CD4-positive, alpha-beta T cell treated with Interleukin-4 for 1 hour (primary cell): ENCODE measurements at places on chromosomes 6 and 20.

GRCh38 chr20:33669873-33670640 is 3.3 kb downstream of the ACTL10 start:
- no peak for DNase-seq

DNA sequence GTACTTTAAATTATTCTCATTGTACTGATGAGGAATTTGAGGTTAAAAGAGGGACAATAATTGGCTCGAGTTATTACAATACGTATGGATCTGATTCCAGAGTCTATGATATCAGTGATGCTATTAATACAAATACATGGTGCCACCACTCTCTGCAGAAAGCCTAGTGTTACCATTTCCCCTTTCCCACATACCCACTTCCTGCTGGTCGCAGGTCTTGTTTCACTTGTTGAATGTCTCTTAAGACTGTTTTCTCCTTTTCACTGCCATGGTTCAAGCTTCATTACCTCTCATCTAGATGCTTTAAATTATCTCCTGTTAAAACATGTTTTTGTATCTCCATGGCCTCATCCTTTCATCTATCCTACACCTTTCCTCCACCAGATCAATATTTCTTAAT is 62.0 kb downstream of the FHL5 start:
- no peak for DNase-seq

GRCh38 chr20:57522380-57523140 is 2.4 kb downstream of the CTCFL start:
- DNase-seq = no peak

GRCh38 chr6:35521235-35521634 is 8.5 kb upstream of the TULP1 start:
- DNase-seq = no peak

GRCh38 chr20:19322061-19322985 is 109.9 kb downstream of the SLC24A3 start:
- DNase-seq = no peak

DNA sequence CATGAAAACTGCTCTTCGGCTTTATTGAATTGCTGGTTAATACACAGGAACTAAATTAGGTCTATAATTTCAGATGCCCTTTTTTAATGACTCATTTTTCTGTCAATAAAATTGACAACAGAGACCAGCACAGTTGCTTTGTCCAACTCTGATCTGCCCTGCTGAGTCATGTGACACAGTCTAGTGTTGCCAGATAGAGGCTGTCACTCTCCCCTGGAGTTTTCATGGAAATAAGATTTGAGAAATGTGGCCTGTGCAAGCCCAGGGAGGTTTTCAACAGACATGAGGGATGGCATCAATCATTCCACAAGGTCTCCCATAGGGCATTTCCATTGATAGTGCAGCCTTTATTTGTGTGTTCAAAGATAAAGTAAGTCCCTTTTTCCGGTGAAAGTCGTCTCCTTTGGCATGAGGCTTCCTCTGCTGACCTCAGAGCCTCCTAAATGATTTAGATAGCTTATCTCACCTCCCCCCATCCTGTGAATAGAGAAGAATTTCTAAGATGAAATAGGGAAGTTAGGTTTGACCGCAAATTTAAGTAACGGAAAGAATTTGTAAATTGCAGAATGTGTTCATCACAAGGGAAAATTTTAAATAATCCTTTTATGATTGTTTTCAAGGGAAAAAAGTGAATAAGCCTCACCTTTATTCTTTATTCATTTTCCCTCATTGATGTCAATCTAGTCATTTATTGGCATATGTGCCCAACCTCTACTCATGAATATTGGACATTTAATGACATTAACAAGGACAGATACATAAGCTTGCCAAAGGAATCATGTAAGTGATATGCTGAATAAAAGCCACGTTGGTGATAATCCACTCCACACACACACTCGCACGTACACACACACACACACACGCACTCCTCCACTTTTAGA is 277.7 kb downstream of the ADGB start:
- DNase-seq = no peak

DNA sequence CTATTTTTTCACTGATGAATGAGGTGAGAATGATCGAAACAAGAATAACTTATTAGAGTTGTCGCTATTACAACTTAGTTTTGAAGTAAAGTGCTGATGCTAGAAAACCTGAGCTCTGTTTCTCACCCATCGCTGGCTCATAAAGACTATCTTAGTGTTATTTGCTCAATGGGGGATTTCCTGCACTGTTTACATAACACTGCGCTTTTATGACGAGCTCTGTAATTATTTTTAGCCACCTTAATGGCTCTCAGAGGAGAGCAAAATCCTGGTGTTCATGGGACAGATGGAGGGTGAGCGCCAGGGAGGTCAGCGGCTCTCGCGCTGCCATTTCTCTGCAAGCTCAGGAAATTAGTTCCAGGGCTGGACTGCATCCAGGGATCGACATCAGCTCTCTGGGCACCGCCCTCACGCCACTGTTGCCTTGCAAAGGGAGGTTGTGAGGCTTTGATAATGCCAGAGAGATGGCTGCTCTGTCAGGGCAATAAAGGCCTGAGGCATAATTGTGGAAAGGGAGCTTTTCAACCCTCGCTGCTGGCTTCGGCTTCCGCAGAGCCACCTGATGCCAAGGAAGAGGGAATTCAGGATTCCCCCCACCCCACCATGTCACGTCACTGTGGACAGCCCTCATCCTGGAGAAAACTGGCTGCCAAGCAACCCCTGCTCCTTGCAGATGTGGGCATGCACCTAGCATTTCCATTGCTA is 72.0 kb downstream of the DACT2 start:
- DNase-seq = no peak

DNA sequence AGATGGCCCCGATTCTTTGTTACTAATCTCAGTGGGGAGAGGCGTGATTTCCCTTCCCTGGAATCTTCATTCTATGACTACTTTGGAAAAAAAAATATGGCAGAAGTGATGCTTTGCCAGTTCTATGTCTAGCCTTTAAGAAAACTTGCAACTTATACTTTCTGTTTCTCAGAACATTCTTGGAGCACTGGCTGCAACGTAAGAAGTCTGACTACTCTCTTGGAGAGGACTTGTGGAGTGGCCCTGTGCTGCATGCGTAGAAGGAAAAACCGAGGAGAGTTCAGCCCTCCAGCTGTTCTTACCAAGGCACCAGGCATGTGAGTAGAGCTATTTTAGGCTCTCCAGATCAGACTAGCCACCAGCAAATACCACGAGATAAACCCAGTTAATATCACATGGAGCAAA is 77.6 kb upstream of the STXBP5 start:
- DNase-seq = no peak

- DNase-seq = no peak
These were observed 36.6 kb downstream of the MOCS1 start for GRCh38 chr6:39897698-39898097.

GRCh38 chr6:93319304-93319703 is 100.1 kb downstream of the EPHA7 start:
- no peak for DNase-seq

GRCh38 chr6:92682516-92683398 is 736.6 kb downstream of the EPHA7 start:
- DNase-seq = no peak

DNA sequence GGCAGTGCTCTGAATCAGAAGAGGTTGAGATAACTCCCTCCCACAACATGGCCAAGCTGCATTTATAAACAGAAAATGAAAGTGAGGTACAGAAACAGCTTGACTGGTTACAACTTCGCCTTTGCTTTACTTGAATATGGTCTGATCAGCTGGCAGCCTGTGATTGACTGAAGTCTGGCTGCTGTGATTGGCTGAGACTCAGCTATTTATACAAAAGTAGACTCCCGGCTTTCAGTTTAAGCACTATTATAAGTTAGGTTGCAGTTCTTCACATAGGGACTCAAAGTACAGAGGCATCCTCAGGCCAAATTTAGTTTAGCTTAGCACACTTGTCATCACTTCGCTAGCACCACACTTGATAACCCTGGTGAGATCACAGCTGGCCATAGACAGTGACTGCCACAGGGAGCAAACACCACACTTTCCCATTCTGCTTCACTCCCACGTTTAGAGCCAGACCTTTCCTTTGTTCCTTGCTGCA is 362.6 kb downstream of the EPM2A start:
- DNase-seq = peak; percentile 64

DNA sequence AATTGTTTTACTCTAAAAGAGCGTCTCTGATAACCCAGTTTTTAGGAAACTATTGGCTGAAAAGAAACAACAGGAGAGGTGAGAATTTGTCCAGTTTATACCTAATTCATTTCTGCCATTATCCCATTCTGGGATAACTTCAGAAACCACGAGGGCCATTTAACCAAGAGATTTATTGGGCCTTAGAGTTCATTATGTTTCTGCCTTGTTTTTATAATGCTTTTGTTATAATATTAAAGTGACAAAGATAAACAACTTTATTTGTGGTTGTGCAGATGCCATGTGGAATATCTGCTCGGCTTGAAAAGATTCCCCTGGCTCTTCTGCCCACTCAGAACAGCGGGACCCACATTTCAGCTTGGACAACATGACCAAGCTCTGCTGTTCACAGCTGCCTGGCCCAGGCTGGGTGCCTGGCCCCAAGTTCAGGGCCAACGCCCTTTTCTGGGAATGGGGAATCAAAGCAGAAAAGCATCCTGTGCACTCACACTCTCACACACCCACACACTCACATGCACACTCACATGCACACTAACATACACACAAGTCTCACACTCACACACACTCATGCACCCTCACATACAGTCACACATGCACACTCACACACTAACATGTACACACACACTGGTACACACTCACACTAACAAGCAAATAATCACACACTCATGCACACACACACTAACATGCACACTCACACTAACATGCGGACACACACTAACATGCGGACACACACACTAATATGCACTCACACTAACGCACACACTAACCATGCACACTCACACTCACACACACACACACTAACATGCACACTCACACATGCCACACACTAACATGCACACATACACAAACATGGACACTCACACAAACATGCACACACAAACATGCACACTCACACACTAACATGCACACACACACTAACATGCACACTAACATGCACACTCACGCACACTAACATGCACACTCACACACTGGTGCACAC is 86.7 kb upstream of the NEDD9 start:
- no peak for DNase-seq

DNA sequence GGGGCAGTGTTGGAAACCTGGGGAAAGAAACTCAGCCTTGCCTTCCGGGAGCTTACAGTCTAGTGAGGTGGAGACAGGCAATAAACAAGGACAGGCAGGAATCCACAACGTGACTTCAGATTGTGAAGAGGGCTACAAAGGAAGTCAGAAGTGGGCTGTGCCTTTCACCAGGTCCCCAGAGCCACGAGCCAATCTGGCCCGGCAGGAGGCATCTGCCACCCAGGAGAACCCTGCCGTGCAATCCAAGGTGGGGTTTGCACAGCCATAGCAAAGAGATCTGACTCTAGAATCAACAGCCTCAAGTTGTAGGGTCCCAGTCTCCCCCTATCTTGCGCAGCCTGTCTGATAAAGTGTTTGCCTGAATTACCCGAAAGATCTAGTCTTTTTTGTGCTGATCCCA is 5.5 kb downstream of the SLC32A1 start:
- DNase-seq = no peak

DNA sequence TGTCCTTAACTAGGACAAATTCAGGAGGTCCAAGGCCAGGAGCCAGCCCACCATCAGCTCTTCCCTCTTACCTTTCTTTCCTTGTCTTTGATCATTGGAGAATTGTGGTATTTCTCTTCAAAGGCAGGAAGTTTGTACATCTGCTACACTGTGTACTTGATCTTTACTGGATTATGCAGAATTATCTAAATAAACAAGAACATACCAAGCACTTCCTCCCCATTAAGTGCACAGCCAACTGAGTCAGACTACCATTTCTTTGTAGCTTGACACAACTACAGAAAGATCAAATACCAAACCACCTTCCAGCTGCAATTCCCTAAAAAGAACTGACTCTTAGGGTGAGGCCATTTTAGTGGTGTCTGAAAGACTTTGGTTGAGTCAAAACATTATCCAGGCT is 195.1 kb downstream of the HDGFL1 start:
- DNase-seq = no peak

GRCh38 chr20:57654363-57654997 is 34.3 kb upstream of the ZBP1 start:
- peak; percentile 69 for DNase-seq

- no peak for DNase-seq
These were observed 833.8 kb upstream of the CITED2 start for GRCh38 chr6:140208286-140208685.

DNA sequence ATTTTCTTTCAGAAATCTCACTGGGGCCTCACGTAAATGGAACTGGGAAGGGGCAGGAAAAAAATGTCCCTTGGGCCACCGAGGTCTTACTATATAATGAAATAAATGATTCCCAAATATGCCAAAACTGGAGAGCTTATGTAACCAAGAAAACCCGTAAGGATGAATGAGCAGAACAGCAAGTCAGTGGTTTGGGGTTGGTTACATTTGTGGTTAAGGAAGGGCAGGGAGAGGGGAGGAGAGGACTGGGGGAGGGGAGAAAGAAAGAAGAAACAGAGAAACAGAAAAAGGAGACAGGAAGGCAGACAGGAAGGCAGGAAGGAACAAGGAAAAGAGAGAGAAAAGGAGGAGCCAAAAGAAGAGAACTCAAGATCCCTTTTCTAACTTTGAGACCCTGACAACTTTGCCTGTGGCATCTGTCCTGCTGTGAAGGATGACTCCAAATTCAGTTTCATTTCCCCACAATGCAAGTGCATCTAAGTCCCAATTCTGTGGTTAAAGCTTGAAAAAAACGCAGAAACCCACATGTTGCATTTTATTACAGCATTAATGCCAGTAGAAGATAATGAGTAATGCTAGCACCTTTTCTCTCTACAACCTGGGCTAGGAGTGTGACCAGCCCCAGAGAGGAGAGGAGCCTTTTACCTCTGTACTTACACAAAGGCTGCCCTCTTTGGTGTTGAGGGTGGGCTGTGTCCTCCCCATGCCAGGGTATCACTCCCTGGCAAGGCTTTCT is 10.8 kb upstream of the ARMC2 start:
- no peak for DNase-seq

DNA sequence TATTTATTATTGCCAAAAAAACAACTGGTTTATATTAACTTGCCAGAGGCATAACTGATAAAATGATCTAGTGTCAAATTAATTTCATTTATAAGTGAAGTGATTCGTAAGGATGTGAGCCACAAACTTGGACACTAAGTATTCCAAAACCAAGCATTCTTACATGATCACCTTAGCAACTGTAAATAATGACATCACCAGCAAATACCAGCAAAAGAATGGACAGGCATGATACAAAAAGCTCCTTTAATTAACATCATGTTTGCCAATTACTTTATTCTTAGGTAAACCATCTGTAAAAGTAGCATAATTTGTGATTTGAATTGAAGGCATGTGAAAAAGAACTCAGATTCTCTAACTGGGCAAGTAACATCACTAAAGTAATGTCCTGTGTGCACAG is 17.2 kb upstream of the FNDC1 start:
- DNase-seq = no peak

DNA sequence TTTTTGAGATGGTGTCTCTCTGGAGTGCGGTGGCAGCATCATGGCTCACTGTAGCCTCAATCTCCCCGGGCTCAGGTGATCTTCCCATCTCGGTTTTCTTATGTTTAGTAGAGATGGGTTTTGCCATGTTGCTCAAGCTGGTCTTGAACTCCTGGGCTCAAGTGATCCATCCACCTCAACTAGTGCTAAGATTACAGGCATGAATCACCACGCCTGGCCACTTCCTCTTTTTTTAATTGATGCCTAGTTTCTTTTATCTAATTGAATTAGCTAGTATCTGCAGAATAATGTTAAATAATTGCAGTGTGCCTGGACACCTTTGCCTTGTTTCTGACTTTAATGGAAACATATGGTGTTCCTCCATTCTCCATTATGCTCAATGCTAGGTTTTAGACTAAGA is 38.4 kb upstream of the SLC22A16 start:
- no peak for DNase-seq
